Neuronal stem cell (in vitro differentiated cells): ENCODE measurements at places on chromosomes 16 and 17.

DNA sequence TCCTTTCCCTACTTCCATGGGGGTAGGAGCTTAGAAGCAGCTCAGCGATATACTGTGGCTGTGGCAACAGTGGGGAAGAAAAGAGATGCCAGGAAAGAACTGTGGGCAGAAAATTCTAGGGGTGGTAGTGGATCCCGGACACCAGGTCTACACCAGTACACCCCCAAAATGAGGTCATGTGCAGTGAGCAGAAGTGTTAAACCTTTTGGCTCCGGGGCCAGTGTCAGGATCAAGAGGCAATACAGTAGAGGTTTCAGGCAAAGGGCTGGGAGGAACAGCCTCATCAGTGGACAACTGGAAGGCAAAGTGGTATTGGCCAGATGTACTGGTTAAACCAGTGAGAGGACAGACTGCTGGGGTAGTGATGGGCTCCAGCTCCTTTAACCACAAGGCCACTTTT is 163.1 kb upstream of the CCL2 start:
- DNase-seq, result no peak

DNA sequence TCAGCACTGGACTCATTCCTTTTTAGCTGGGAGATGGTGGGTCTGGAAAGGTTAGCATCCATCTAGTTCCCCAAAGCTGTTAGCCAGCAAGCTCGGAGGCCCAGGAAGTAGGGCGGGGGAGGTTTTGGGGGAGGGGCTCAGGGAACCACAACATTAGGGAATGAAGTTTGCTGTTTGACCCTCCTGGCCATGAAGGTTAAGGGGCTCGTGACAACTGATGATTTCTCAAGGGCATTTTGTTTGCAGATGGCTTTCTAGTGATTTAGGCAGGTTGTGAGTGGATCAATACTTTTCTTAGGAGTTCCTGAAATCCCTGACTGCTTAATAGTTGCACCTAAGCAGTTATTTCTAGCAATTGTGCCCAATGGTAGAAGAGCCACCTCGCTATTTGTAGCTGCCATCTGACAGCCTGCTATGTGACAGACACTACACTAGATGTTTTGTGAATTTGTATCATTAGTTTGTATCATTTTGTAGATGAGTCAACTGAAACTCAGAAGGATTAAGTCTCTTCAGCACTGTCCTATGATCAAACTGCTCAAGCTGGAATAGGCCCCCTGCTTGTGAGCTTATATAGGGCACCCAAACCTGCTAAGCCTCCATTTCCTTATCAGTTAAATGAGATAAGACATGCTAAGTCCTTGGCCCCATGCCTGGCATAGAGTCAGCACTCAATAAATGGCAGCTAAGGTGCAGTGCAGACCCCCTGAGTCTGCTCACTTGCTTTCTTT is 146.4 kb downstream of the IRX3 start:
- no peak for DNase-seq

GRCh38 chr16:87824016-87824990 is 45.0 kb downstream of the SLC7A5 start:
- DNase-seq, result no peak

- DNase-seq, result no peak
Observed at GRCh38 chr16:51450909-51451308, 299.8 kb upstream of the SALL1 start.

GRCh38 chr17:29111816-29112499 is 68.2 kb downstream of the MYO18A start:
- peak; percentile 63 for DNase-seq

GRCh38 chr16:11743308-11744074 is 834 bp upstream of the TXNDC11 start:
- DNase-seq, result no peak

GRCh38 chr16:20853981-20854620 is 46.1 kb downstream of the DCUN1D3 start:
- DNase-seq, result no peak

- no peak for DNase-seq
Observed at GRCh38 chr16:84314373-84314772, 19.7 kb downstream of the WFDC1 start.

DNA sequence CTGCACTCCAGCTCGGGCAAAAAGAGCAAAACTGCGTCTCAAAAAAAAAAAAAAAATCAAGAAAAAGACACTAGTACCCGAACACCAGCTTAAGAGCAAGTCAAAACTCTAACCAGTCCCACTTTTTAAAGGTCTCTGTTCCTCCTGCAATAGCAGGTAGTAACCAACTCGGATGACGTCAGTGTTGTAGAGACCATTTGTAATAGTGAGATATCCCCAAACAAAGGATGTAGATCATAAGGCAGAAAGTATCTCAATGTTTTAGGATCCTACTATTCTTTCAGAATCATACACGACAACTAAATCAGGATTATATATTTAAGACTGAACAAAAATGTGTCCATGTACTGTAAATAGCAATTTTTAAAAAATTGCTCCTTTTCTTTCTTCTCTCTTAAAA is 2.4 kb downstream of the JPT1 start:
- no peak for DNase-seq
